ENCODE measurements at places on chromosomes 4 and X.

DNA sequence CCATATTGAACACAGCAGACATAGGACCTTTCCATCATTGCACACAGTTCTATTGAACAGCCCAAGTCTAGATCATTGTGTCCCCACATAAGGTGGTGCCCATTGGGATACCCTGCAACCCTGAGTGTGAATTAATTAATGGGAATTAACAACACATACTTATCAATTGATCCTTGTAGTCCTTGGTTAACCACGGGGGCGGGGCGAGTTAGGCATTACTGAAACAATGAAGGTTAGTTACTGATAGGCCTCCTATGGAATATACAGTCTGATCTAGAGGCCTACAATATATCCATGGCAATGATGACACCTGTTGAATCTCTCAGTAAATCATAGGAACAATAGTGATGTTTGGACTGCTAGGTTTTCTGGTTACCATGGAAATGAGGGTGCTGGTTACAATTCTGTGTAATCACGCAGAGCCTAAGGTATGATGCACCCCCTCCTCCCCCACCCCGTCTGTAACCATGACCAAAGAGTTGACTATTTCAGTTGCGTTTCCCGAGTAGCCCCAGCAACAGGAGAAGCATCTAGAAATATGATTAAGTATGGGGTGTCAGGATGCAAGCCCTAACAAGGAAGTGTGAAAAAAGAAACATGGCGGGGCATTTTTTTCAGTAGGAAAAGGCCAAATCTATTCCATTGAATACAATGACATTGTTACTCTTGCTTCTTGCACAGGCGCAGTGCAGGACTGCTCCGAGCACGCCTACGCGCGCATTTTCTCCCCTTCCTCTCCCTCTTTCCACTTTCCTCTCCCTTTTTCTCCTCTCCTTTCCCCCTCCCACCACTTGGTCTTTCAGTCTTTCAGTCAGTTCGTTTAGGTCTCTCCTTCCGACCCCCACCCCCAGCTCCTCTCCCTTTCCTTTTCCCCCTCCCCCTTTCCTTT is 677 bp upstream of the NONO start:
- DNase-seq, result no peak

DNA sequence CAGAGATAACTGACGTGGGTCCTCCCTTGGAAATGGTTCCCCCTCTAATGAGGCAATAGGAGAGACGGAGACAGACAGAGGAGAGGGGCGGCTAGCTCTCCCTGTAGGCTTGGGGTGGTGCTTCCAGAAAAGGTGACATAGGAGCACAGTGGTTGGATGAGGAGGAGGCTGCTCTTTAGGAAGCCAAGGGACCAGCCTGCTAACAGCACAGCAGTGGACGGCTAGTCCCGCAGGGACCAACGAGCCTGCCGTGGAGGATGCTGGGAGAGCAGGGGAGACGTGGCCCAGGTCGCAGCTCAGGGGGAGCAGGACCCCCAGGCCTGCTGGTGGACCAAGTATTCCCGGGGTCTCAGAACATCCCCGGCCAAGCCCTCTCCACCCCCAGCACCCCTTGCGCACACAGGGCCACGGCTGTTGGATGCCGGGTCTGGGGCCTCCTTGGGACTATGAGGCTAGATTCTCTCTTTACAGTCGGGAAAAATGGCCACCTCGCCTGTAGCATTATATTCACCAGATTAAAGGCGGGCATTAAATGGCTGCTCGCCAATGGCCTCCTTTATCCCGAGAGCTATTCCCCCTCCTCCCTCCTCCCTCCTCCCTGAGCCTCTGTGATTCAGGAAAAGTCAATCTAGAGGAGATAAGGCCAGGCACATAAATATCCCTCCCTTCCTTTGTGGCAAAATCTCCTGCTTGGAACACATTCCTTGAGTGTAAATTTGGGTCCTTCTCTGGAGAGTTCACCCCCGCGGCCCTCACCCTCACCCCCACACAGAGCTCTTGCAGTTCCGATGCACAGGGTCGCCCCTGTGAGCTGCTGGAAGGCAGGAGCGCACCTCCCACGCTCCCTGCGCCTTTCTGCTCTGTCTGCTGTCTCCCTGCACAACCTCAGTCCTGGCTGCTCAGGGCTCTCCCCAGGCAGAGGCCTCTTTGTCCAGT is 30.5 kb upstream of the NSG1 start:
- DNase-seq, result no peak

DNA sequence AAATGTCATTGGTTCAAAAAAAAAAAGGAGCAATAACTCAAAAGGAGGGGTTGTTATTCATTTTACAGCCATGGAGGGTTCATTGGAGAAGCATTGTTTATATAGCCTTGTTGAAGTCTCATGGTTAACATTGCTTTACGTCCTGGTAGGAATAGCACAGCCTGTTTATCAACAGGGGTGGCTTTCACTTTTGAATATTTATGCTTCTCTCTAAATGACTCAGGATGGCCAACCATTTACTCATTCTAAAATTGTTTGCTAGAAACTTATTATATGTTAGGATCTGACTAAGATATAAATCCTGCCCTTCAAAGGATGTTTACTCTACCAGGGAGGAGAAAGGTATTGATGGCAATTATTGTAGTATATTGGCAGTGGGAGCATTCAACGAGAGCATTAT is 534.1 kb upstream of the GALNTL6 start:
- no peak for DNase-seq

DNA sequence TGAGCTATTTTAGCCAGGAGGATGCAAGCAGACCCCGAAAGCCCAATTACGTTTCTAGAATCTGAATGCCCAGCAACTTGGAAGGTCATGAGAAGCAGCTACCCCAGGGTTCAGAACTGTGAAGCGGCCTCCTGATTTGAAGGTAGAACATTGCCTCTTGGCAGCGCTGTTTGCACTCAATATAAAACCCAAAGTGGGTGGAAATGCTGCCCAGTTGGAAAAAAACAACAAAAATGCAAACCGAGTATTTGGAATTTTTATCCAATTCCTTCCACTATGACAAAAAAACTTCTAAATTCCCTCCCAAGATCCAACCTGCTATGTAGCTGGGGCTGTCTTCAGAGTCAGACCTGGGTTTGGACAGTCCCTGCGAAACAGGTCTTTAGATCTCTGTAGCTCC is 103.3 kb upstream of the RBPJ start:
- no peak for DNase-seq

- no peak for DNase-seq
These were observed 265.4 kb upstream of the CASK start for GRCh38 chrX:42188730-42189129.

DNA sequence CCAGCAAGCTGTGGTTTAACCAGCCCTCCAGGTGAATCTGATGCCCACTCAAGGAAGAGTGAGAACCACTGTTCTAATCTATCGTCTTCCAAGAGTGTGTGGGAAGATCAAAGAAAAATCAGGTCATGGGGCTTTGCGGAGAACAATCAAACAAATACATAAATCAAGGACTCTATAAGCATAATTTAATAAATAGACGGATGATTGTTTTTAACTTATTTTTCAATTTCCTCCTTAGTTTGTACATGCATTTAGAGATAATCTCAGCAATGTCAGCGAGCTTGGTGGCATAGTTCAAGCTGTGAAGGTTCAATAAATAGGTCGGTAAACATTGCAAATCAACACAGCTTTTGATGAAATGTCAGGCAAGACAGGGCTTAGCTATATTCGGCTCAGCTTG is 84.9 kb downstream of the DMD start:
- no peak for DNase-seq

DNA sequence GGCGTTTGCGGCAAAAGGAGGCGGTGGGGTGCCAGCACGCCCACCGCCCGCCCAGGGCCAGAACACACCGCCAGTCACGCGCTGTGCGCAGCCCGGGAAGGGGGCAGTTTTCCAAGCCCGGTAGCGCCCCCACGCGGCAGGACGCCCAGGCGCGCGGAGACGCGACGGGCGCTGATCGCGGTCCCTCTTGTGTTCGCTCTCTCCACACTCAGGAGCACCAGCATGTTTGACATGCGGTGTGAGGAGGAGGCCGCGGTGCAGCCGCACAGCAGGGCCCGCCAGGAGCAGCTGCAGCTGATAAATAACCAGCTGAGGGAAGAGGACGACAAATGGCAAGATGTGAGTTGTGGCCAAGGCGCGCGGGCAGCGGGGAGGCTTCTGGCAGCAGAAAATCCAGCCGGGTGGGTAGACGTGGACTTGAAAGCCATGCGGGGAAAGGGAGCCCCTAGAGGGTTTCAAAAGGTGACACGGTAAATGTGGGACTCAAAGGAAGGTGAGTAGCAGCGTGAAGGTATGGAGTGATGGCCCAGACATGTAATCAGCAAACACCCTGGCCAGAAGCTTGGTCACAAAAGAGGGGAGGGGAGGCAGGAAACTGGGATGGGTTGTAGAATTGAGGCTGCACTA is 104.1 kb downstream of the PHOX2B start:
- DNase-seq, result no peak

GRCh38 chrX:41858161-41858775 is 65.1 kb downstream of the CASK start:
- no peak for DNase-seq

- DNase-seq, result no peak
These were observed 33.0 kb upstream of the ADRA2C start for GRCh38 chr4:3733195-3733594.

GRCh38 chr4:124883632-124884031 is 171.1 kb upstream of the ANKRD50 start:
- DNase-seq, result no peak
